ENCODE measurements at places on chromosomes 11 and 22.

GRCh38 chr11:134267461-134267860 is 8.7 kb upstream of the GLB1L3 start:
- no peak for DNase-seq

GRCh38 chr11:130634186-130634585 is 185.7 kb downstream of the ADAMTS15 start:
- DNase-seq, result no peak

GRCh38 chr11:73576185-73576614 is 21.7 kb downstream of the FAM168A start:
- DNase-seq, result no peak

- no peak for DNase-seq
Measured at GRCh38 chr11:108967571-108967970, 302.7 kb downstream of the DDX10 start.

DNA sequence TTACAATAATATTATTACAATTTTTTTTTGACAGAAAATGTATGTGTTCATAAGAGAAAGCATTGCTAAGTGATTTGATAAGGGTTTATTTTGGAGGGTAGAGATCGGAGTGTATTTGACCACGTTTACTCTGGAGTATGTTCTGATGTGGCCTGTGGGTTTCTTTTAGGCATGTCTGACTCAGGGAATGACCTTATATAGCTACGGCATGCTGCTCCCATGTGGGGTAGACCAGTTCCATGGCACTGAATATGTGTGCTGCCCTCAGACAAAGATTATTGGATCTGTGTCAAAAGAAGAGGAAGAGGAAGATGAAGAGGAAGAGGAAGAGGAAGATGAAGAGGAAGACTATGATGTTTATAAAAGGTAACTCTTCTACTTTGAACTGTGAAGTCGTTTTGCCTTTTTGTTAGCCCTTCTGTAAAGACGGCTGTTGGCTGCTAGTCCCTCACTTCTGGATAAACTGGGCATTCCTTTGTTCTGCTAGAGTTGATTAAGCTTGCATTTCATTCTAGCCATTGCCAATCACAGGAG is 38.1 kb upstream of the ST14 start:
- no peak for DNase-seq

DNA sequence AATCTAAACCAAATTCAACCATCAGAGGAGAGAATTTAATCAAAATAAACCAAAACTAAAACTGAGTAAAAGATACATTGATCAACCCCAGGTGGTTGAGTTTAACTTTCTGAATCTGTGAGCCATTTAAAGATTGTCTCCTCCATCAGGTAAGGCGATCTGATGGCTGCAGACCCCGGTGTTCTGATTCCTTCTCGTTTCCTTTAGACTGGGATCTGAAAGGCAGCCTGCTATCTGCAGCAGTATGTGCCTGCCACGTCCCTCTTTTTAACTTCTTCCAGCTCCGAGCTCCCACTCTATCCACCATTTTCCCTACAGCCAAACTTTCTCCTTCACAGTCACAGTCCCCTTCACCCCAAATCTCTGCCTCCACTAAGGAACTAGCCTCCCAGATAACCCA is 66.1 kb upstream of the ARHGAP32 start:
- DNase-seq, result no peak

- DNase-seq, result peak; percentile 40
Measured at GRCh38 chr22:41367680-41368542, 13.8 kb upstream of the TEF start.

- DNase-seq, result no peak
Measured at GRCh38 chr22:46958658-46959057, 196.2 kb downstream of the TBC1D22A start.

DNA sequence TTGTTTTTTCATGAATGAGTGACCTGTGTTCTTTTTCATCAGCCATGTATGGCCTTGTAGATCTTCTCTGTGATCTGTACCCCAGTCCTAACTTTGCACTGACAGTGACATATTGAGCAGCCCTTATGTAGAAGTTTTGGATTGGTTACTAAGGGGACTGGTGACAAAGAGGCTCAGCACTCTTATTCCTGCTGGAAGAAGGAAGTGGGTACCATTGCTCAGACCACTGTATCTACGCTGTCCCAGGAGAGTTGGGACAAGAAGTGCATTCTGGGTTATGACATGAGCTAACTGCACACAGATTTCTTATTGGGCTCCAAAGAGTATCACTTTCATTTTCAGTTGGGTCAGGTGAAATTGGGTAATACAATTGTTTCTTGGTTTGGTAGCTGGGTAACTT is 107.8 kb upstream of the RASSF10 start:
- no peak for DNase-seq

GRCh38 chr11:72813740-72814285 is 398 bp upstream of the ATG16L2 start:
- DNase-seq, result peak; percentile 76

- DNase-seq, result no peak
Measured at GRCh38 chr11:99199341-99199740, 178.6 kb downstream of the CNTN5 start.

DNA sequence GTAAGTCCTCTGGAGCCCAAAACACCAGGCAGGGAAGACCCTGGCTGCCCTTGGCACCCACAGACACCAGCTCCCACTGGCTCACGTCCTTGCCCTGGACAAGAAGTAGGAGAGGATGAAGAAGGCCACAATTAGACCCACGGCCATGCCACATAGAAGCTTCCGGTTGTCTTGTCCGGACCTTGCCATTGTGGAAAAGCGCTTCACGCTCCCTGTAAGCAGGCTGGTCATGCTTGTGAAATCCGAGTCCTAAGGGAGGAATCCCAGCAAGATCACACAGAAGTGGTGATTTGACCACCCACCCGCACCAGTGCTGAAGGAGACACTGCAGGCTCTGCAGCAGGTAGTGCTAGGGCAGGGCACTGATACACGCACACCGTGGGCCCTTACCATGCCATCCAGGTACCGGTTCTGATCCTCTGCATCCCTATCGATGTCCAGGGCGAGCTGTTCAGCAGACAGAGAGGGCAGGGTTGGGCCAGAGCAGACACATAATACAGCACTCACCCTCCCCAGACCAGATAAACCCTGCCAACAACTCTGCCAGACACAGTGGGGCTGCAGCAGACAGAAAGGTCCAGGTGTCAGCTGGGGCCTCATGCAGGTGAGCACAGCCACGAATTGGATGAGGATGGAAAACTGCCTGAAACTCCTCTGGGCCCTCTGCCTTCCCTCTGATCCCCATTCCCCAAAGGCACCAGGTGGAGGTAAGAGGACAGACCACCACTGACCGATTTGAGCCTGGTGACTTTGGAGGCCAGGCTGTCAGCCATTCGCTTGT is 1.8 kb downstream of the BET1L start:
- no peak for DNase-seq

GRCh38 chr11:115530752-115531151 is 26.5 kb upstream of the CADM1 start:
- no peak for DNase-seq

DNA sequence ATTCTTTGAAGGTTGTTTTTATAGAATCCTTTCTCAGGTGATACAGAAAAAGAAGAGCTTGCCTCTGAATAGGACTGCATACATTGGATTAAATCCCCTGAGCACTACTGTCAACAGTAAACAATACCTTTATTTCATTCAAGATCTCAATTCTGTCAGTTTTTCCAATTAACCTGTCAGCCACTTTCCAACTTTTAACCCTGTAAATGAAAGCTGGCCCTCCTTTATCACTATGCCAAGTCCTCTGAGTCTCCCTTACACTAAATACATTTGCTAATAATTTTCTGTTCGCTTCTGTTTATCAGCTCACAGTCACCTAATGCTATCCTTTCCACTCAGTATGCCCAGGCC is 213.7 kb upstream of the ARHGAP42 start:
- DNase-seq, result no peak

DNA sequence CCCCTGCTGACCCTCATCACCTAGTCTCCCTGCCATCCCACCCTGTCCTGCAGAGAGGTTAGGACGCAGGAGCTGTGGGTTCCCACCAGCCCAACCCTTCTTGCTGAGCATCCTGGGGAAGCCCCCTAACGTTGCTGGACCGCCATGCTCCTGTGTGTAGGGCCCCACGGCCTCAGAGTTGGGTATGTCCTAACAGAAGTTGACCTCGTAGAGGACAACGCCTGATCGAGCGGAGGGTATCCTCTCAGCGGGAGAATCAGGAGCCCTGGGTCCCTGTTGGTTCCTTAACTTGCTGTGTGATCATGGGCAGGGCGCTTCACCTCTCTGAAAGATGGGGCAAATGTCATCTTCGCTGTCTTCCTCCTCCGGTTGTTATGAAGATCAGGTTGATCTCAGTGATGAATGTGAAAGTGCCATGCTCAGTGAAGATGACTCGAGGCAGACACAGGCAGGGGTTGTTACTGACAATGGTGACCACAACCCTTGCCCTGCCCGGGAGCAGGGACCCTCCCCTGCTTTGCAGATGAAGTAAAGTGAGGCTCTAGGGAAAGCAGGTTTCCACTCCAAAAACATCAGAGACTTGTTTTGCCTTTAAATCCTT is 19.3 kb upstream of the CD5 start:
- no peak for DNase-seq

DNA sequence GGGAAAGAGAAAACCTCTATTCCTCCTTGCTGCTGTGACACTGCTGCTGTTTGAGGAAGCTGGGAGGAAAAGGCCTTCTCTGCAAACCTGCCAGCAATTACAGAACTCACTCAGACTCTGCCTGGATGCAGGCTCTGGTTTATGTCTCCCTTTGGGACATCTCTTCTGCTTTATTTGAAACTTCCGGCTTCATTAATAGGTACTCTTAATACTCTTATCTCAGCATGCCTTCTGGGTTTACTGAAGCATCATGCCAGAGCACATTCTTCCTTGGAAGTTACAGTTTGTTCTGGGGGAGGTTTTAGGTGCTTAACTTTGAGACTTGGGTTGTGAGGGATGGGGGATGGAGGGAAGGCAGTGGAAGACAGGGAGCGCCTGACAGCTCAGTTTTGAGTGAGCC is 79.9 kb downstream of the NAV2 start:
- no peak for DNase-seq

- DNase-seq, result no peak
Measured at GRCh38 chr11:104979839-104980238, 11.5 kb upstream of the CASP4 start.
